ENCODE measurements at places on chromosomes 1 and 21.

DNA sequence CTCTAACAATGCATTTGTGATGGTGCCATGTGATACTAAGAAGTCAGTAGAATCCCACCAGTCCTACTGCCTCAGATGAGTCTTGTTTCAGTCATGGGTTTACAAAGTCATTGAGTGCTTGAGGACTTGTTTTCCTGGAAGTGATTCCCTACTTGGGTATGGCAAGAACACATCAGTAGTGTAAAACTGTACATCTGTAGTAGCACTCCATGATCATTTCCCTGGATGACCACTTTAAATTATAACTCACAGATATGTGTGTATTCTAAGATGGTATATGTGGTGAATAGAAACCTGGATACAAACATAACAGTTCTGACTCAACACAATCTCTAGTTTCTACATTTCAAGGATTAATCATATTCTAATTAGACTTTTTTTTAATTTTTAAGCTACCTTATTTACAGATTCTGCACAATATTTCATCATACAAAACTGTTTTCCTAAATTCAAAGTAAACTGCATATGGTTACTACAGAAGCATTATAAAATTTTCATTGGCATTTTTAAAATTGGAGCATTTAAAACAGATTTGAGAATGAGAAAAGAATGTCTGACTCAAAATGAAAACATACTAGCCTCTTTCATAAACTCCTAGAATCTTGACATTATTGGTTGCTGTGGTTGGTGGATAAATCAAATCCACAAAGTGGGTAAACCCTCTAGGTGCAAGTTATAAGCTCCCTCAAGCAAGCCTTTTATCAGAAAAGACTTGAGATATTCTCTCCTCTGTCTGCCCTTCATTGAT is 6.8 kb upstream of the PSMG1 start:
- DNase-seq: no peak

DNA sequence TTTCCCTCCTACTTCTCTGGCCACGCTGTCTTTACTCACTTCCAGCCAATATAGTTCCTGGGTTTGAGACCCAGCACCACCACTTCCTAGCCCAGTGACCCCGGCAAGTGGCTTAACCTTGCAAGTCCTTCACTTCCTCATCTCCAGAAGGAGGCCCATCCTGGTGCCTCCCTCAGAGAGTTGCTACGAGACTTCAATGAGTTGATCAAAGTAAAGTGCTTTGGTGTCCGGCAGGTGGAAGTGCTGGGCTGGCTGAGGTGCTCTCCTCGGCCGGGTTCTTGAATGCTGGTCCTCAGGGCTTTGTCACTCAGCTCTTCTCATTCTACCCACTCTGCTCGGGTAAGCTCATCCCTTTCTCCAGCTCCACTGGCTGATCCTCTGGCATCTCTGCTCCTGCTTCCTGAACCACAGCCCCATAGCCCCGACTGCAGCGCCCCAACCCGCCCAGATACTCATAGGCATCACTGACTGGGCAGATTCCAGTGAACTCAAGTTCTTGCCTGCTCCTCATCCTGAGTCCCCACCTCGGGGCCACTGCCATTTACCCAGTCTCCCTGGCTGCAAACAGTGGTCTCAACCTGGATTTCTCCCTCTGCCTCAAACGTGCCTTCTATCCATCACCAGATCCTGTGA is 75.8 kb upstream of the WNT4 start:
- no peak for DNase-seq

DNA sequence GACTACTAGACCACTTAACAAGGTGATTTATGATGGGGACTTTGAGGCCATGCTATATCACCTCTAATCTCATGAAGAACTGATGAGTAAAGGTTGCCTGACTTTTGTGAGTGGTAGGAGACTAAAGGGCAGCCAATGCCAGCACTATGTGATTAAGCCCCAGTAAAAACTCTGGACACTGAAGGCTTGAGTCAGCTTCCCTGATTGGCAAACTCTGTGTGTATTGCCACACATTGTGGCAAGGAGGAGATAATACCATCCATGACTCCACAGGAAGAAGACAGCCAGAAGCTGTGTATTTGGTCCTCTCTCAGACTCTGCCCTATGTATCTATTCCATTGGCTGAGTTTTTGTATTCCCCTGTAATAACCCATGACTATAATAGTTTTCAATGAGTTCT is 413.3 kb upstream of the ZRANB2 start:
- peak; percentile 36 for DNase-seq

- no peak for DNase-seq
These were observed 50.7 kb downstream of the ERG start for GRCh38 chr21:38447611-38448010.

DNA sequence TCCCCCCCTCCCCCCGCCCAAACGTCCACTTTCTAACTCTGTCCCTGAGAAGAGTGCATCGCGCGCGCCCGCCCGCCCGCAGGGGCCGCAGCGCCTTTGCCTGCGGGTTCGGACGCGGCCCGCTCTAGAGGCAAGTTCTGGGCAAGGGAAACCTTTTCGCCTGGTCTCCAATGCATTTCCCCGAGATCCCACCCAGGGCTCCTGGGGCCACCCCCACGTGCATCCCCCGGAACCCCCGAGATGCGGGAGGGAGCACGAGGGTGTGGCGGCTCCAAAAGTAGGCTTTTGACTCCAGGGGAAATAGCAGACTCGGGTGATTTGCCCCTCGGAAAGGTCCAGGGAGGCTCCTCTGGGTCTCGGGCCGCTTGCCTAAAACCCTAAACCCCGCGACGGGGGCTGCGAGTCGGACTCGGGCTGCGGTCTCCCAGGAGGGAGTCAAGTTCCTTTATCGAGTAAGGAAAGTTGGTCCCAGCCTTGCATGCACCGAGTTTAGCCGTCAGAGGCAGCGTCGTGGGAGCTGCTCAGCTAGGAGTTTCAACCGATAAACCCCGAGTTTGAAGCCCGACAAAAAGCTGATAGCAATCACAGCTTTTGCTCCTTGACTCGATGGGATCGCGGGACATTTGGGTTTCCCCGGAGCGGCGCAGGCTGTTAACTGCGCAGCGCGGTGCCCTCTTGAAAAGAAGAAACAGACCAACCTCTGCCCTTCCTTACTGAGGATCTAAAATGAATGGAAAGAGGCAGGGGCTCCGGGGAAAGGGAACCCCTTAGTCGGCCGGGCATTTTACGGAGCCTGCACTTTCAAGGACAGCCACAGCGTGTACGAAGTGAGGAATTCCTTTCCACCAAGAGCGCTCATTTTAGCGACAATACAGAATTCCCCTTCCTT is 158.1 kb downstream of the RUNX1 start:
- peak; percentile 56 for DNase-seq

DNA sequence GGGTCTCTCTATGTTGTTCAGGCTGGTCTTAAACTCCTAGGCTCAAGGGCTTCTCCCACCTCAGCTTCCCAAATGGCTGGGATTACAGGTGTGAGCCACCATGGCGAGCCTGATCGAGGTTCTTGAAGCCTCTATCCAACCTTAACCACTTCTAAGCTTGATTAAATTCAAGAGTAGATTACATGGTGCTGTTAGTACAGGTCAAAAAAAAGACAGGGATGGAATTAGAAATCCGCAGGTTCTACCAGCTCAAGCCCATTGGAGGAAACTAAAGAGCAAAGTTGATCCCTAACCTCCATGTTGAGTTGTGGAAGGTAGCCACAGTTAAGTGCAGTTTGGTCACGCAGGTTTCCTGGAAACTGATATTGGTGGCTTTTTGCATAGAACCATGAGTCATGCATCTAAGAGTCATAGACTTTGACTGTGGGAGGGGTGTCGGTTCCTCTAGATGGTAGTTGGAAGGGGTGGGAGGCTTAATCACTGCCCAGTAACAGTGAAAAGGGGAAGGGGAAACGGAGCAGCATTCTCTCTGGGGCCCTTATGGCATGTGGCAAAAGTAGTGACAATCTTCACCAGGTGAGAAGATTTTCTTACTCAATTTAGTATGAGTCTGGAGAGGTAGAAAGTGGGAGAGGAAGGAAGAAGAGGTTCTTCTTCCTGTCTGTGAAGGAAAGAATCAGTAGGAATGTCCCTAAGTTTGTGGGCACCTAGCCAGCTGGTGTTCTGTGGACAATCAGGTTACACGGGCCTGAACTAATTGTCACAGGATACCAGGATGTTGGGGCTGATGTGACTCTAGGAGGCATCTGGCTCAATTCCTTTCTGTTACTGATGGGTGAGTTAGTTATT is 7.0 kb downstream of the CD53 start:
- no peak for DNase-seq

GRCh38 chr1:214369364-214369763 is 88.4 kb downstream of the SMYD2 start:
- DNase-seq: no peak

- no peak for DNase-seq
These were observed 128.7 kb downstream of the PPIAL4G start for GRCh38 chr1:148354284-148354912.

DNA sequence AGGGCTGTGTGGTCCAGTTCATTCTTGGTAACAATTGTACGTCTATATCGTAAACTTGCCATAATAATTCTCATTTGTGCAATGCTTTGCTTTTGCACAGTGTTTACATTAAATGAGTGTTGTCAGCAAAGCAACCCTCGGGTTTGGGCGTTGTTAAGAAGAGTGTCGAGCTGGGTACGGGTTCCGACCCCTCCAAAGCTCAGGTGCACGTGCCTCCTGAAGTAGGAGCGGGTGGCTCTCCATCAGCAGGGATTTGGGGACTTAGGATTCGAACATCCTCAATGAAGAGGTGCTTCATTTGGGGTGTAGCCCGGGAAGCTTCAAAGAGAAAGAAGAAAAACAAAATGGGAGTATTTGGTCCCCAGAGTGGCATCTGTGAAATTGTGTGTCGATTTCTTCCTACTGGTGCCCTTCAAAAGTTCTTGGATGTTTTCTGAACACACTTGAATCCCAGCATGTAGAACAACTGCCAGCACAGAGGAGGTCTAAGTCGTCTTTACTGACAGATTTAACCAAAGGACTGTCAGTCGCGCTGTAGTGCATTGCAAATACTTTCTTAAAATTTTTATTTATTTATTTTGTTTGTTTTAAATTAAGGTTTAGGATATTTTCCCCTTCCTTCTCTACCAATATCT is 1.1 kb downstream of the TRIM58 start:
- DNase-seq: no peak

DNA sequence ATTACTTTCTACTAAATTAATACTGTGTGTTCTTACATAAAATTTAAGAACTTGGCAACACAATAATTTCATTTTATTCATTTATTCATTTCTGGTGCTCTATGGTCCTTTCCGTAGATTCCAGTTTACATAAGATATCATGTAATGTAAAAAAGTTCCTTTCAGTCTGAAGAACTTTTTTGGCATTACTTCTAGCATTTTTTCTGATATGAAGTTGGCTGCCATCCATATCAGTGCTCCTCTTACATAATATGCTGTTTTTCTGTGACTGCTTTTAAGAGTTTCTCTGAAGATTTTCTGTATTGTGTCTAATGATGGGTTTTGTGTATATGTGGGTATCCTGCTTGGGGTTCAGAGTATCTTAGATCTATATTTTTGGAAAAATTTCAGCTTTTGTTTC is 34.8 kb downstream of the LIN9 start:
- peak; percentile 52 for DNase-seq

GRCh38 chr1:6347641-6348487 is 45.7 kb downstream of the ACOT7 start:
- peak; percentile 48 for DNase-seq

DNA sequence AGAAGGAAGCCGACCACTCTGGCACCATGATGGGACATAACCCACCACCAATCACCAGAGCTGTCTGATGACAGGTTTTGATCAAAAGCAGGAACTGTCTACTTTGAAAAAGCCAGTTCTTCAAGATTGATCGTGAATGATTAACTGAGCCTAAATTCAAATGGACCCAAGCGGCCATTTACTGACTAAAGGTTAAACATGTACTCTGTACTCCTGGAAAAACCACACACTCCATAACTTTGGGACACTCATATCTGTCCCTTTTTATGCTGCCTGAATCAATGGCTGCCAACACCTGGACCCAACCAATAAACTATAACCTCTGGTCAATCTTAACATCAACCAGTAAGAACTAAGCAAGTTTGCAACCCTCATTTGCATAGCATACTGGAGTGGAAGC is 206.6 kb downstream of the URB2 start:
- DNase-seq: no peak

DNA sequence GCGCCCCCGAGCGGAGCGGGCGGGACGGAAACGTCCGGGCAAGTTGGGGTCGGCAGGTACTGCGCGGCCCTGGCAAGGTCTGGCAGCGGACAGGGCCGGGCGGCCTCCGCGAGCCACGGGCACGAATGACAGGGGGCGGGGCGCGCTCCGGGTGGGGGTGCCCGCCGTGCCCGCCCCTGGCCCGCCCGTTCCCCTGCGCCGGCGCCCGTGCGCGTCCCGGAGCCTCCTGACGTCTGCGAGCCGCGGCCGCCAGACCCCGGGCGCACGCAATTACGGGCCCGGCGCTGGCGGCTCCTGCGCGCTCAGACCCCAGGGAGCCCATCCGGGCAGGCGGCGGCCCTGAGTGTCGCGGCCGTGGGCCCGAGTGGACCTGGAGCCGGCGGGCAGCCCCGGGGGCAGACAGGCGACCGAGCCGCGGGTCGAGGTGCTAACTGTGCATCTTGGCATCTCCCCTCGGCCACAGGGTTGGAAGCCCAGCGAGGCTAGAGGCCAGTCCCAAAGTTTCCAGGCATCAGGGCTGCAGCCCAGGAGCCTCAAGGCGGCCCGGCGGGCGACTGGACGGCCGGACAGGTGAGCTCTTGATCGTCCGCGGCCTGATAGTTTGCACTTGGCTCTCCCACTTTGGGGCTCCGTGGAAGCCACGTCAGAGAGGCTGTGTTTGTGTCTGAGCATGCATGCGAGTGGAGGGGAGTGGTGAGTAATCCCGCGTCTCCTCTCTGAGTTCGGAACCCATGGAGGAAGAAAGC is 918 bp downstream of the MIB2 start:
- DNase-seq: peak; percentile 60

DNA sequence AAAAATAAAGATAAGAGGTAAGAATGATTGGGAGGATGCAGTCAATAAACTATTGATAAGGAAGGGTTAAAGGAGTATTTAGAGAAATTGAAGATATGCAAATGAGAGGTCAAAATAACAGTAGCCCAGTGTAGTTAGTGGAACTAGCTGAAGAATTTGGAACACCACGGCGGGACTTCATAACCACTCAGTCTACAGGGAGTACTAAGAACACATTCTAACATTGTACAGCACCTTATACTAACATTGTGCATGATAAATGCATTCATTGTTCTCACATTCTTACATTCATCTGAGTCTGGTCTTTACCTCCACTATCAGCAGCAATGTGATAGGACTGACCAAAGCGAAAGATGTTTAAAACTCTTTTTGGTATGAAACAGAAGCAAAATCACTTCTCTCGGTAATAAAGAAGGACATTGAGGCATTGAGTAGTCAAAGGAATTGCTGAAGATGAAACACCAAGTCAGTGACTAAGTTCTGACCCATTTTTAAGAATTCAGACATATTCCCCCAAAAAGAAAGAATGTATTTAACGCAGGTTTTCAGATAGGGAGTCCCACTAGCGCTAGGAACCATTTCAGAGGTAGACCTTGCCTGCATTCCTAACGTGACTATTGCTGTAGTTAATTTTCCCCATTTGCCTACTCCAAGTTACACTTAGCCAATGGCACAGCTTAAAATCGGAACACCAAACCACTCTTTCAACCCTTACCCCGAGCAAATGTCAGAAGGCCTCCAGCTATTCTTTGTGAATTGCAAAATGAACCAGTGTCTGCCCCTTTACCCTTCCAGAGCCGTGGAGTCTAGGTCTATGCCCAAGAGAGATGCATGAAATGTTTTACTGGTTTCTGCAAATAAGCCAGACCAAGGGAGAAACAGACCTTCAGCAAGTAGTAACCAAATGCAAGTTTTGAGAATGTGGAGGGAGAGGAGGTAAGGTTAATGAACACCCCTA is 108.8 kb upstream of the IRF2BP2 start:
- no peak for DNase-seq
